T follicular helper cell (primary cell): ENCODE measurements at places on chromosomes 2 and 18.

DNA sequence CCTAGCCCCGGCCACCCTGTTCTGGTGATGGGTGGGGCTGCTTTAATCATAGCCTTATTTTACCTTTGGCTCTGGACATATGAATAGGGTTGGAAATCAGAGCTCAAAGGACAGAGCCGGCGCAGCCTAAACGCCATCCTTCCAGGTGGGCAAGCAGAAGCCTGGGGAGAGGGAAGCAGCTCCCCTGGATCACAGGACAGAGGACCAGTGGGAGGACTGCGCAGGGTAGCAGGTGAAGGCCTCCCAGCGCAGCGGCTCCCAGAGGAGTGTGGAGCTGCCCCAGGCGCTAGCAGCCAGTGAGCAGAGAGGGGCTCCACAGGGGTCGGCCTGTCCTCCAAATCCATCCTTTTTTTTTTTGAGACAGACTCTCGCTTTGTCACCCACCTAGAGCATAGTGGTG, 16.4 kb upstream of the CYS1 start:
- no peak for DNase-seq

GRCh38 chr18:41966943-41967342, 11.9 kb downstream of the PIK3C3 start:
- no peak for DNase-seq

DNA sequence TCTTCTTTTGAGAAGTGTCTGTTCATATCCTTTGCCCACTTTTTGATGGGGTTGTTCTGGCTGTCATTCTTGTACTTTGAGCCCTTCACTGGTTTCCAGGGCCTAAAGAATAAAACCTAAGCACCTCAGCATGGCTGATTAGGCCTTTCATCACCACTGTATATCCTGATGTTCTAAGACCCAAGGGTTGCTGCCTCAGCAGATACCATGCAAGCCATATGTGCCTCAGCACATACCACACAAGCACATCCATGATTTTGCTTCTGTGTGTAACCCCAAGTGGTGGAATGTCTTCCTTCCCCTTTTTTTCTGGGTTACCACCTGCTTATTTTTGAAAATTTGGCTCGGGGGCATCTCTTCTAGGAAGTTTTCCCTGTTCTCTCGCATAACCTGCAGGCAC, 11.4 kb downstream of the RBKS start:
- DNase-seq = no peak

- DNase-seq = no peak
Observed at GRCh38 chr2:144159240-144159639, 360.7 kb downstream of the ZEB2 start.

- DNase-seq = no peak
Observed at GRCh38 chr18:275486-275885, 7.6 kb upstream of the THOC1 start.

GRCh38 chr2:68119504-68119903, 38.2 kb upstream of the PNO1 start:
- no peak for DNase-seq
